ENCODE measurements at places on chromosomes 5 and 9.

DNA sequence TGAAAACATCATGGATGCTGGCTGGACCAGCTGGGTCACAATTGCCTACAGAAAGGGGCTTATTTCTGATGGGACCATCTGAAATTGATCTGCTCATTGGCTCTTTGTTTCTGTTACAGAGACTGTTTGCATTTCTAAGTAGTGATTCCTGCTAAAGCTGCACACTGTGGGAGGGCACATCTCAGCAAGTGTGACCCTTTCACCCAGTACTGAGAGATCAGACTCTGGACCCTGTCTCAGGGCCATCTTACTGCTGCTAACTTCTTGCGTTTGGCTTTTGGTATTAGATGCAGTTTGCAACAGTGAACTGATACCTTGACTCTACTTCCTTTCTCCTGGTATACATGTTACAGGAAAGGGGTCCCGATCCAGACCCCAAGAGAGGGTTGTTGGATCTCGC, 24.5 kb upstream of the KDM4C start:
- DNase-seq: no peak

- DNase-seq: peak; percentile 43
These were observed 1.2 kb downstream of the ST8SIA4 start for GRCh38 chr5:100901821-100902341.

- no peak for DNase-seq
These were observed 61.8 kb upstream of the TRPM3 start for GRCh38 chr9:71183251-71183650.

DNA sequence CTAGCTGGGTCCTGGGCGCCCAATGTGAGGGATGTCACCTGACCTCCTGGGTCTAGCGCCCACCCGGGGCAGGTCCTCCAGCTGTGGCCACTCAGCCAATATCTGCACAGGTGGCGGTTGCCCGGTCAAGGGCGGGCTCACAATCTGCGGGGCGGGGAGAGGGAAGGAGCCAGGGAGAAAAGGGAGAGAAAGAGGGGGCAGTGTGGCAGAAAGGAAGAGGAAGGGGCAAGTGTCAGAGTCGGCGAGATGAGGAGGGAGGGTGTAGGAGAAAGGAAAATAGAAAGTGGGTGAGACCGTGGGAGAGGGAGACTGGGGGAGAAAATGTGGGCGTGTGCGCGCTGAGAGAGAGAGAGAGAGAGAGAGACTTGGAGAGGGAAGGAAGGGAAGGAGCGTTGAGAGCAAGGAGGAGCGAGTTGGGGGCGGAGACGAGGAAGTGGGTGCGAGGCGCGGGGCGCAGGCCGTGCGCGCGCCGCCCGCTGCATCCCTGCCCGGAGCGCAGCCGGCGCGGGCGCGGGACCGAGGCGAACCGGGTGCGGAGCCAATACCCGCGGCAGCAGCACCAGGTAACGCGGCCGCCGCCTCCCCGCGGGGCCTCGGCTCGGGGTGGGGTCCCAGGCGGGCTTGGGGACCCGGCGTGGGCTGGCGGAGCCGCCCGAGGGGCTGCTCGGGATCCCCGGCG, at the start of gene HRH2:
Gene HRH2, plus strand, starts transcription at position 479 of the 679 bp plus-strand sequence. CDS start 25,163 bp downstream, outside the sequence.
- DNase-seq: peak; percentile 59

- no peak for DNase-seq
These were observed 8.6 kb downstream of the PDCD1LG2 start for GRCh38 chr9:5518937-5519319.

DNA sequence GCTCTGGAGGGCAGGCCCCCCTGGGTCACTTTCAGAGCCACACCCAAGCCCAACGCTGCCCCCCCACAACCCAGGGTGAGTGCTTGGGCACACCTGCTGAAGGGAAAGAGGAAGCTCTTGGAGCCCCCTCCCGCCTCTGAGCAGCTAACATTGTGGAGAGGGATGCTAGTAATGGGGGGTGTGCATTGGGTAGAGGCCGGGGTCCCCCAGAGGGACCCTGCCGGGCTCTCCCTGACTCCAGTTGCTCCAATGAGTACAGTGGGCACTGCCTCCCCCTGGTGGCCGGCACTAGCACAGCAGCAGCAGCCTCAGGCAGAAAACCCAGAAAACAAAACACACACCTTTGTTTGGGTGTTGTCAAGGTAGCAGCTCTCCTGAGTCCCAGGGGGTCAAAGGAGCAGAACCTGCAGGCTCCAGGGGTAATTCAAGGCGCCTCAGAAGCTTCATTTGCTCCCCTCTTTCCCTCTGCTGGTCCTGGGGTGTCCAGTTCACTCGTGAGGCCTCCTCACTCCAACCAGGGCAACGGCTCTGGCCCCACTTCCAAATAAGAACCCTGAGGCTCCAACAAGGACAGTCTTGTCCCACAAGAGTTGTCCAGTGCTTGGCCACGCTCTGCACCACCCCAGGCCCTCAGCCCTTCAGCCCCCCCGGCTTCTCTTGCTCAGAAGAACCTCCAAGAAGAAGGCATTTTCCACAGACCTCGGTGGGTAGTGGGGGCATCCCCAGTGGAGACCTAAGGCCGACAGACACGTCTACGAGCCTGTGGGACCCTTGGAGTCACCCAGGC, 16.1 kb downstream of the GBGT1 start:
- DNase-seq: peak; percentile 87

- no peak for DNase-seq
These were observed 12.0 kb downstream of the SNX18 start for GRCh38 chr5:54529565-54529964.

DNA sequence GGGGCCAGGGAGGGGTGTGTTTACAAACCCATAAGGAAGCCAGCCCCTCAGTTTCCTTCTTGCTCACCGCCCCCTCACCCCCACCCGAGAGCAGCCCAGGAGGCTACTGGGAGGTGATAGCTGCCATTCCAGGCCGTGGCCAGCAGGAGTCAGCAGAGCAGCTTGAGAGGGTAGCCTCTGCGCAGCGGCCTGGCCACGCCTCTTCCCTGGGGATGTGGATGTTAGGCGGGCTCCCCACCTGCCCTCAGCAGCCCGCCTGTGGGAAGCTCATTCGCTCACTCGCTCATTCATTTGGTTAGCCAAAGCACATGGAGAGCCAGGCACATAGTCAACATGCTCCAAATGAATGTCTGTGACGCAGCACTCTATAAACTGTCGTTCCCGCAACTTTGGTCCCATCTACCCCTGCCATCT, 6.1 kb upstream of the DPM2 start:
- peak; percentile 78 for DNase-seq

GRCh38 chr9:107425101-107426025, 64.2 kb downstream of the KLF4 start:
- peak; percentile 71 for DNase-seq

DNA sequence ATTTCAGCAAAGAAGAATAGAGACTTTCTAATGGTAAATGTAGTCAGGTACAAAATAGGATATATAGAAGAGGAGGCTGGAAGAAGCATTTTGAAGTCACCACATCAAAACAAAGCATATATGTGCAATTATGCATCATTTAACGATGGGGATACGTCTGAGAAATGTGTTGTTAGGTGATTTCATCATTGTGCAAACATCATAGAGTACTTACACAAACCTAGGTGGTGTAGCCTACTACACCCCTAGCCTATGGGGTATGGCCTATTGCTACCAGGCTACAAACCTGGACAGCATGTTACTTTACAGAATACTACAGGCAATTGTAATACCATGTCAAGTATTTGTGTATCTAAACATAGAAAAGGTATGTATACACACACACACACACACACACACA, 28.4 kb downstream of the ELP1 start:
- DNase-seq: no peak

- no peak for DNase-seq
These were observed 3.1 kb downstream of the NUDCD2 start for GRCh38 chr5:163456840-163457239.

All from activated CD4-positive, CD25-positive, alpha-beta regulatory T cell treated with anti-CD3 and anti-CD28 coated beads, Interleukin-2, amount 50 U/mL, for 72 hours (primary cell).